ENCODE measurements at places on chromosomes 2 and 18. TPM values are rescaled to one million over a fixed set of nuclear protein-coding genes. Genes with fewer than 3 reads are reported as not detected.

The RAB17 gene
- total RNA-seq, result 1.0 TPM

The VWC2L gene
- 0.52 TPM for total RNA-seq

The OR6B2 gene
- total RNA-seq, result not detected

The GNAL gene
- 2.6 TPM for total RNA-seq

The UGT1A8 gene
- total RNA-seq, result not detected

The SAG gene
- total RNA-seq, result not detected
